Skin of body (tissue), 3 donors: ENCODE measurements at places on chromosomes 11 and 22.

- DNase-seq = no peak
Observed at GRCh38 chr11:116605543-116606459, 167.0 kb downstream of the BUD13 start.

- DNase-seq = no peak
Observed at GRCh38 chr22:37943136-37943824, 10.1 kb downstream of the C22orf23 start.

DNA sequence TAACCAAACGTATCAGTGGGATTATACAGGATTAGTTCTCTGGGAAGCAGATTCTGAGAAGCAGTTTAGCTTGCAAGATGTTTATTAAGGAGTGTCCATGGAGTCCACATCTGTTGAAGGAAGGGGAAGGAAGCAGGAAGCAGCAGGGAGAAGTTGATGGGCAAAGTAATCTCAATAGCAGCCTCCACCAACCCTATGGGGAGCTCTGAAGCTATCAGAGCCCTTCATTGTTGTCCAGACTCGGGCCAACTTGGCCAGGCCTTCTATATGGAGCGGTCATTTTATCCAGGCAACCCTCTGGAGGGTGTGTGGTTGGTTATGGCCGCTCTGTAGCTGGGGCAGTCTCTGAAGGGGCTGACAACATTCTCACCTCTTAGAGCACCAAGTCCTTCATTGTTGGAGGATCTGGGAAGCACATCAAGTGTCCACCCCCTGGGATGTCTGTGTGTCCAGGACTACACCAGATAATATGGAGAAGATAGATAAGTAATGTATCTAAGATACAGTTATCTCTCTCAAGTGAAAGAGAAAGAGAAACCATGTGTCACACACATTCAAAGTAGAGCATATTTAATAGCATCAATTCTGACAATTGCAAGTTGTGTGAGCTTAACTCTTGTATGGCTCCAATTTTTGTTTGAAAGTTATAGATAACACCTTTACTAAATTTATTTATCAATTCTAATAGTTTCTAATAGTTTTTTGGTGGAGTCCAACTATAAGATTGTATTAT is 101.7 kb upstream of the TRIM77 start:
- no peak for DNase-seq

GRCh38 chr11:46390331-46391171 is 1.0 kb downstream of the CHRM4 start:
- no peak for DNase-seq

GRCh38 chr11:66787934-66788758 is 55.1 kb upstream of the RCE1 start:
- peak; percentile 1 for DNase-seq
